Stimulated activated CD8-positive, alpha-beta memory T cell treated with anti-CD3 and anti-CD28 coated beads, Interleukin-7, amount 100 ng/mL, for 24 hours (primary cell): ENCODE measurements at places on chromosomes 1 and 21.

DNA sequence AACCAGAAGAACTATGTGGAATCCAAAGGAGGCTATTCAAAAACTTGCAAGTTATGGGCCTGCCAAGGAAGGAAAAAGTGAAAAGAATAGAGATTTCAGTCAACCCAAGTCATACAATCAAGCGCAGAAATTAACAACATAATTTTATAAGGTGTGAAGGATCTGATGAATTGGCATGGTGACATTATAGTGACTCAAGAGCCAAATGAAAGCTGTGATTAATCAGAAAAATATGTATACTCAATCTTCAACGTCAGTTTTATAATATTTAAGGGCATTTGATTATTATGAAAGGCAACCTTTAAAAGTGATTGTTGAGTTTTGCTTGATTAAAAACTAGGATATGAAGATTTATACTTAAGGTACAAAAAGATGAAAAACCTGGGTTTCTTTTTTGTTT lies 37.8 kb upstream of the THEM4 start:
- no peak for DNase-seq

- no peak for DNase-seq
Observed at GRCh38 chr21:21714426-21714825, 716.2 kb downstream of the NCAM2 start.

DNA sequence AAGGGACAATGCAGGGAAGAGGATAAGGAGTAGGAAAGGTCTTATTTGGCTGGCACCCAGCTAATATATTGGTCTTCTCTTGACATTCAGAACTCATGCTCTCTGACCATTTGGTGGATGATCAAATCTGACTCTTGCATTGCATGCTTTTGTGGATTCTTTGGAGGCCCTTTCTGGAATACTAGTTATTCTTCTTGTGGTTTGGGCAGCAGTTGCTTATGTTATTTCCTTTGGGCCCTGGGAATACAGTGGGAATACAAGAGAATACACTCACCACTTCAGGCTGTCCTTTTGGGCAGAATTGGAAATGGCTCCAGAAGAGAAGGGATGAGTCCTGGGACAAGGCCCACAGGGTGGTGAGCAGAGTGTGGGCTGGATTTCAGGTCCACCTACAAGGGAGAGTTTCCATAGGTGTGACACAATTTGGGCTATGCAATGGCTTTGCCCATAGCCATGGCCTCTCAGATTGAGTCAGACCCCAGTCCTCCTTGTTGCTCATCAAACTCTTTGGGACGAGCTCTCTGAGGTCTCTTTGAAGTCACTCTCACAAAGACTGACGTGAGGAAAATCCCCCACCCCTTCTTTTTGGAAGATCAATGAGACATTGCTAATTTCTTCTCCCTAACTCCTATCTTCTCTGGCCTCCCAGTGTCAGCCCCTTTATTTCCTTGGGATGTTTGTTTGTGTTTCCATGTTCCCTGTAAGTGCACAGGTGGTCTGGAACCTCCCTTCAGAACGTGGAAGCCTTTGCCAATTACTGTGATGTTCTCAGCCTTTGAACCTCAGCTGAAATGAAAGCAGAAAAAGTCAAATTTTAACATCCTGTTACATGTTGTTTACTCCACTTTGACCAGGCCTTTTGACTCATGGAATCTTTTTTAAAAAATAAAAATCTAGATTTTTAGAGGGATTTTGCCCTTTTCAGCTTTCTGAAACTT lies 19.4 kb downstream of the HSD11B1 start:
- DNase-seq = no peak

DNA sequence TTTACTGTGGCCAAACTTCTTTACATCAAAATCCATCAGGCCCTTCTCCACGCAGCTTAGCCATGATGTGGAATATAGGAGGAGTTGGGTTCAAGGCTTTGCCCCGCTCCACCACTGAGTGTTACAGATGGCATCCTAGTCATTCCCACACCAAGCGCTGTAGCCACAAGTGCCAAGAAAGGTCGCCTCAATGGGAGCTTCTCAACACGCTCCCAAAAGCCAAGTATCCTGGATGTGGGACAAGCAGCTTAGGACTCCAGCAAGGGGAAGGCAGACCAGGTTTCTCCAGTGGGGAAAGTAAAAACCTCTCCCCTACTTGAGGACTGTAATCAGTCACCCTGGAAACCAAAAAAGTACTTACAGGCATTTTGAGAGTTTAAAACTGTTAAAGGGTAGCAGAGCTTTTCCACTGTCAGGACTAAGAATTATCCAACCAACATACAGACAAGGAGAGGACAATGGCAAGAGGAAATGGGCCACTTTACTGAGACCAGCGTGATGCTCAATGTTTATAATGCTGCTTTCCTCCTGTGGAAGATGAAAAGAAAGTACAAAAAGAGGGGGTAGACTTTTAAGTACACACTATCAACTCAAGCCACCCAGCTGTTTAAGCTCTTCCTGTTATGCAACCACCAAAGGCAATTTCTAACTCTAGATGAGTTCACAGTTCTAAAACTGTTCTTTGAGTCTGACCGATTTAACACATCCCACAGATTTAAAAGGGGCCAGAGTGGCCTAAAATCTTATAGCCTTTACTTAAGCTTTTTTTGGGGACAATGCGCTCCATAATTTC lies 120.7 kb upstream of the KRTAP19-8 start:
- no peak for DNase-seq

DNA sequence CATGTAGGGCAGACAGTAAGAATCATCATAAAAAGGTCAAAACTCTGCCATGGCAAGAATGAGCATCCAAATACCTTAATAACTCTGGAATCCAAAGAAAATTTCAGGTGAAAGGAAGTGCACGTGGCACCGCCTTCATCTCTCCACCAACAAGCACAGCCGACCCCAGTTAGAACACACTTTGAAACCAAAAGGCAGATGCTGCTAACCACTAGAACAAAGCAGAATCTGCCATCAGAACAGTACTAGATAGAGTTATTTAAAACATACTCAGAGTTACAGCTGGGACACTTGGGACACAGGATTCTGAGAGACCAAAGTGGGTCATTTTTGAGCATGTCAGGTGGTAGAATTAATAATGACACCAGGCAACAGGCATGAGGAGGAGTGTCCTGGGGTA lies 106.7 kb upstream of the SOD1 start:
- no peak for DNase-seq

DNA sequence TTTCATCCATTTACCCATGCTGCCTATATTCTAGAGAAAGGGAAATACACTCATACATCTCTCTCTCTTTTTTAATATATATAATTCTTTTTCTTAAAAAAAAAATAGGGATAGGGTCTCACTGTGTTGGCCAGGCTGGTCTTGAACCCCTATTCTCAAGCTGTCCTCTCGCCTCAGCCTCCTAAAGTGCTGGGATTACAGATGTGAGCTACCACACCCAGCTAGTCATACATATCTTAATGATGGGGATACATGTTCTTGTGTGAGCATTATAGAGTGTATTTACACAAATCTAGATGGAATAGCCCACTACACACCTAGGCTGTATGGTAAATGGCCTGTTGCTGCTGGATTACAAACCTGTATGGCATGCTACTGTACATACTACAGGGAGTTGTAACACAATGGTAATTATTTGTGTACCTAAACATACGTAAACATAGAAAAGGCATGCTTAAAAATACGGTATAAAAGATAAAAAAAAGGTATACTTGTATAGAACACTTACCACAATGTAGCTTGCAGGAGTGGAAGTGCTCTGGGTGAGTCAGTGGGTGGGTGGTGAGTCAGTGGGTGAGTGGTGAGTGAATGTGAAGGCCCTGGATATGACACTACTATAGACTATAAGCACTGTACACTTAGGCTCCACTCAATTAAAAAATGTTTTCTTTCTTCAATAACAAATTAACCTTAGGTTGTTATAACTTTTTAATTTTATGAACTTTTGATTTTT lies 72.9 kb downstream of the IVNS1ABP start:
- DNase-seq = peak; percentile 26

GRCh38 chr1:93597709-93598108 lies 83.9 kb downstream of the BCAR3 start:
- no peak for DNase-seq

DNA sequence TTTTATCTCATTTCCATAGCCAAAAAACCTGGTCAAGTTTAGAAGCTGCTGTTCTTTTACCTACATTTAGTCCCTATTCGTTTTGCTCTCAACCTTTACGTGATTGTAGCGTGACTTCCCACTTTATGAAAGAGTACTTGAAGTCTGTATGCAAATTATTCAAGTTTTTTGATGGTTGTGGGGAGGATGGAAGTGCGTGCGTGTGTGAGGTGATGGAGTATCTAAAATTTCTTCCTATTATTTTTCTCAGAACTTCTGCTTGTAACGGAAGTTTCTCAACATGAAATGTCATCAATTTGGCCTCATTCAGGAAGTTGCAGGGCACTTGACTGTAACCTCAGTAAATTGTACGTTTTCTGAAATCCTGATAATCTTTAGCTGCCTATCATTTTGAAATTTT lies 64.0 kb downstream of the SAMSN1 start:
- DNase-seq = no peak

DNA sequence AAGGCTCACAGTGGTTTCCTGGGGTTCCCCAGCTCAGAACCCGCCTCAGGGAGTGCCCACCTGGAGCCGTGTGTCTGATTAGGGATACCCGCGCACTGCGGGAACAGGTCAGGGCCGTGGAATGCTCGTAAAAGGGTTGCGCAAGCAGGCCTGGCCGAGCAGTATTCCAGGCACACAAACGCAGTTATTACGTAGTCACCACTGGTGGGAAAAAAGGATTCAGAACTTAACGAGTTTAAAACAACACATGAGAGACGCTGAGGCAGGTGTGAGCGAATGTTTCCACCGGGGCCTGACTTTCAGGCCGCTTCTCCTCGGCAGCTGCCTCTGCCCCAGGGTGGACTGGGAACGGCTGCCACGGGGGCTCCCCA lies 18.2 kb downstream of the PLCH2 start:
- no peak for DNase-seq

- DNase-seq = no peak
Observed at GRCh38 chr1:47813970-47814369, 183.2 kb downstream of the TRABD2B start.

- no peak for DNase-seq
Observed at GRCh38 chr1:204574016-204574864, 58.0 kb downstream of the MDM4 start.

DNA sequence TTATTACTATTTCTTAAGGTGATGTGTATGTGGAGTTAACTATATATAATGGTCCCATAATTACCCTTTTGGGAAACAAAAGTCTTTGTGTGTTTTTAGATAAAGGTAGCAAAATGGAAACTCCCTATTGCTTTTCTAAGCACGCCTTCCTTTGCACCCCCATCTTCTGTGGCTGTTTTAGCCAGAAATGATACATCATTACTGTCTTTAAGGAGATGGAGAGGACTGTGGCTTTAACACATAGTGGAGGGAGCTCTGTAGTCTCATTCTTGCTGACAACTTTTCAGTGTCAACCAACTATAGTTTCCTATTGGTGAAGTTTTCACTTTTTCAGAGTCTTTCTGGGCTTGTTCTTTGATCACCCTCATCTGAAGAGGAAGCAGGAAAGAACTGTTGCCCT lies 1.0 kb downstream of the APOBEC4 start:
- no peak for DNase-seq

DNA sequence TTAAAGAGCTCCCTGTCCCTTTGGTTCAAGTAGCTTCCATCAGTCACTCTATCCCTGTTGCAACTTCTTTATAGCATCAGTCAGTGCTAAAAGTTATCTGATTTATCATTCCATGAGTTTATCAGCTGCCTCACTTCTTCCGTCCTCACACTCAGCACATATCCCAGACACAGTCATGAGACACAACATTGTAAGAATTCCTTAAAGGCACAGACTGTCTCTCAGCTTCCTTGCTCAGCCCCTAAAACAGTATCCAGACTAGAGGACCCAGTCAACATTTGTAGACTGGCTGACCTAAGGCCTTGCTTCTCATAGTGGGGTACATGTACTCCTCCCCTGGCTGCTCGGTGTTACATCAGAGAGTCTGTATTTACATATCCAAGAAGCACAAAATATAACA lies 164.9 kb upstream of the ADGRL2 start:
- DNase-seq = no peak

DNA sequence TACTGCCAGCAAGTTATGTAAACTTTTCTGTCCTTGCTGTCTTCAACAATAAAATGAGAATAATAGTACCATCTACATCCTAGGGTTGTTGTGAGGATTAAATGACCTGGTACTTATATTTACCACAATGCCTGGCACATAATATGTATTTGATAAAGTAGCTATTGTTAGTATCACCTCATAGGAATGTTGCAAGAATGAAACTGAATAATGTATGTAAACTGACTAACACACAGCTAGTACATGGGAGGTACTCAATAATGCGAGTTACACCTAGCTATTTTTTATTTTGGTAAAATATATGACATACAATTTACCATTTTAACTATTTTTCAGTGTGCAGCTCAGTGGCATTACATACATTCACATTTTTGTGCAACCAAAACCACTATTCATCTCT lies 169.0 kb upstream of the C8B start:
- DNase-seq = no peak

DNA sequence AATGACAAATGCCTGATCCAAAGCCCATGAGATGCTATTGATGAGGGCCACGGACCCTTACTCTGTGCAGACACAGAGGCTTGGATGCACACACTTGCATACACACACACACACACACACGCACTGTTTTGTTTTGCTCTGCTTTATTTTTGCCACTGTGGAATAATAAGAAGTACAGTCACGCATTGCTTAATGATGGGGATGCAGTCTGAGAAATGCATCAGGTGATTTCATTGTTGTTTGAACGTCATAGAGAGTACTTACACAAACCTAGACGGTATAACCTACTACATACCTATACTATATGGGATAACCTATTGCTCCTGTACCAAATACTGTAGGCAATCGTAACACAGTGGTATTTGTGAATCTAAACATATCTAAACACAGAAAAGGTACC lies 104.4 kb downstream of the RHOU start:
- DNase-seq = no peak

- DNase-seq = no peak
Observed at GRCh38 chr1:95168761-95169351, 51.7 kb downstream of the TLCD4 start.

GRCh38 chr21:26461500-26461899 lies 111.6 kb downstream of the CYYR1 start:
- no peak for DNase-seq

GRCh38 chr1:185087746-185088145 lies 42.4 kb downstream of the RNF2 start:
- DNase-seq = no peak

DNA sequence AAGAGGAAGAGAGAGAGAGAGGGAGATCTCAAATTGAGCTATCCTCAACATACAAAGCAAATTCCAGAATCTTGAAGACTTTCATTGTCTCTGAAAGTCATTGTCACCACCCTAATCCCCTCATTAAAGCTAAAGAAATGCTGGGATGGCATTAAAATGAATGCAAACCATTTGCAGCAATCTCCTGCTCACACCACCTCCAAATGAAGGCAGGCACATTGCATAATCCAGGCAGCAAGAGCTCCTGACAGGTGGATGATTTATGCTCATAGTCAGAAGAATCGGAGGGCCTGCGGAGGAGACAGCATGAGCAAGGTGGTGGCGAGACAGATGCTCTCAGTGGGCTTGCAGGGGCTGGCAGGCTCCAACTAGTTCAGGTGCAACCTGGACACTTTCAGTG lies 90.2 kb downstream of the ESRRG start:
- no peak for DNase-seq

- no peak for DNase-seq
Observed at GRCh38 chr1:33634806-33635205, 162.4 kb downstream of the ZSCAN20 start.
